T-cell (primary cell): ENCODE measurements at places on chromosomes 12 and 14. TPM values are rescaled to one million over a fixed set of nuclear protein-coding genes. Genes with fewer than 3 reads are reported as not detected.

Gene SMOC1
- total RNA-seq = not detected

- no peak overlapping the region for H3K27ac ChIP-seq
- no peak for DNase-seq
- H3K4me1 ChIP-seq = no peaks in the 10 kb centered on the region
- H3K4me3 ChIP-seq = no peak overlapping the region
- no peaks in the 10 kb centered on the region for H3K36me3 ChIP-seq
Observed at GRCh38 chr12:125006365-125006764, 12.9 kb downstream of the BRI3BP start.

GRCh38 chr14:63671987-63672386 lies 30.3 kb upstream of the WDR89 start:
- H3K36me3 ChIP-seq = no peaks in the 10 kb centered on the region
- no peak overlapping the region for H3K4me3 ChIP-seq
- H3K4me1 ChIP-seq = no peaks in the 10 kb centered on the region
- H3K27me3 ChIP-seq = no peaks in the 10 kb centered on the region
- no peak overlapping the region for H3K27ac ChIP-seq
- DNase-seq = no peak

Gene SDR9C7
- not detected for total RNA-seq

DNA sequence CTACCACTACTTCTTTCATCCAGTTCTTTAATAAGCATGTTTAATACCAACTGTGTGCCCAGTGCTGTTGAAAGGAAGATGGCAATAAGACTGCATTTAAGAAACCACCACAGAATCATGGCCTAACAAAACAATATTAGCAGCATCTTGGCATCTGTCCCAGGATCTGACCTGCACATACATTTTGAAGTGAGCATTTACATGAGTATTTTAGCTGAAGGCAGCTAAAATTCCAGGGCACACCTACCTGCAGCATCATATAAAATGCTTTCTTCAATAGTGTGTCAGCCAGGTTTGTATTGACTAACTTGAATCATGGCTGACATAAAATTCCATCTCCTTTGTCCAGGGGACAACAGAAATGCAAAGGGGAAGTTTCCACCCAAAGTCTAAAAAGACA lies 65.0 kb upstream of the ARHGAP5 start:
- H3K4me3 ChIP-seq = no peak overlapping the region
- no peaks in the 10 kb centered on the region for H3K36me3 ChIP-seq
- no peaks in the 10 kb centered on the region for H3K4me1 ChIP-seq
- no peaks in the 10 kb centered on the region for H3K27me3 ChIP-seq
- no peak for DNase-seq

Gene BIN2
- 202 TPM for total RNA-seq

Gene FAM234B
- 5.8 TPM for total RNA-seq

Gene DIO3
- total RNA-seq = not detected

DNA sequence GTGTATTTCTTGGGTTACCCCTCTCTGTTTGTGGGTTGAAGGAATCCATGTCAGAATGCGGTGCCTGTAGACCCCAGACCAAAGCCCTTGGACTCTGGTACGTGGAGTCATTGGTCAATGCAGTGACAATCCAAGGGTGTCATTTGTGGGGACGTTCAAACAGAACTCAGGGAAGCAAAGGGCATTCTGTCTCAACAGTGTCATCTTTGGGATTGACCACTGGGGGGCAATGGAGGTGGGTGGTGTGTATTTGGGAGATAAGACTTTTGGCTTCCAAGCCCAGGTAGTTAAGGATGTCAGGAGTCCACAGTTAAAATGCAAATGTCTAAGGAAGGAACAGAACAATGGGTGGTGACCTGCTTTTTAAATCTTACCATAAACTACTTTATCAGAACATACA lies 54.6 kb upstream of the CCDC175 start:
- DNase-seq = no peak
- H3K27me3 ChIP-seq = peaks cover 16% of the 10 kb centered on the region
- H3K4me1 ChIP-seq = no peaks in the 10 kb centered on the region
- H3K4me3 ChIP-seq = no peak overlapping the region
- no peak overlapping the region for H3K27ac ChIP-seq

DNA sequence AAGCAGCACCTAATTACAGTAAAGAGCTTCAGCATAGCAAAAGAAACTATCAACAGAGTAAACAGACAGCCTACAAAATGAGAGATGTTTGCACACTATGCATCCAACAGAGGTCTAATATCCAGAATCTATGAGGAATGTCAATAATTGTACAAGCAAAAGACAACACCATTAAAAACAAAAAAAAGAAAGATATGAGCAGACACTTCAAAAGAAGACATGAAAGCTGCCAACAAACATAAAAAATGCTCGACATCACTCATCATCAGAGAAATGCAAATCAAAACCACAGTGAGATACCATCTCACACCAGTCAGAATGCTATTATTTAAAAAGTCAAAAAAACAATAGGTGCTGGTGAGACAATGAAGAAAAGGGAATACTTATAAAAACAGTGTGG lies 273.1 kb downstream of the TMTC2 start:
- no peaks in the 10 kb centered on the region for H3K36me3 ChIP-seq
- no peaks in the 10 kb centered on the region for H3K27me3 ChIP-seq
- no peak for DNase-seq
- H3K4me3 ChIP-seq = no peak overlapping the region
- H3K27ac ChIP-seq = no peak overlapping the region

Gene C14orf180
- total RNA-seq = not detected

DNA sequence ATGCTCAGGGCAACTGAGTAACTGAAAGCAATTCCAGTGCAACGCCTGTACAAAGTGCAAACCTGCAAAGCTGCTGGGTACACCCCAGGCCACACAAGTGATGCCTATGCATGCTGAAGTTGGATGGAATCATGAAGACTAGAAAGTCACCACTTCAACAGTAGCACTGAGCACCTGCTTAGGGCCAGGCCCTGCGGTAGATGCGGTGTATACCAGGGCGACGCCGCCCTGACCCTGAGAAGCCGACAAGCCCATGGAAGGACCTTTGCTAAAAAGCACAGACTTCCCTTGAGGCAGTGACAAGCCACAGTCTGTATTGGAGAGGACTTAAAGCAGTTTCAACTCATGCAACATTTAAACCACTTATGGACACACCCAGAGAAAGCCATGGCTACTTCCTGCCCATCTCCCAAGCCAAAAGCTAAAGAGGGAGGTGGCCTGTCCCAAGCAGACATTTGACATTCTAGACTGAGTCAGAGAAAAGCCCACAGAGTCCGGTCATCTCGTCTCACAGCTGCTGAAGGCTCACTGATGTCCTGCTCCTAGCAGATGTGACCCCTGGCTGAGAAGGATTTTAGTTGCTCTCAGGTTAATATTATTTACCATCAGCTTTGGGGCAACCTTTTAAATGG lies 843.9 kb upstream of the TMEM132C start:
- H3K4me3 ChIP-seq = no peak overlapping the region
- no peaks in the 10 kb centered on the region for H3K4me1 ChIP-seq
- no peak overlapping the region for H3K27ac ChIP-seq
- DNase-seq = no peak
- no peaks in the 10 kb centered on the region for H3K27me3 ChIP-seq
- no peaks in the 10 kb centered on the region for H3K36me3 ChIP-seq

DNA sequence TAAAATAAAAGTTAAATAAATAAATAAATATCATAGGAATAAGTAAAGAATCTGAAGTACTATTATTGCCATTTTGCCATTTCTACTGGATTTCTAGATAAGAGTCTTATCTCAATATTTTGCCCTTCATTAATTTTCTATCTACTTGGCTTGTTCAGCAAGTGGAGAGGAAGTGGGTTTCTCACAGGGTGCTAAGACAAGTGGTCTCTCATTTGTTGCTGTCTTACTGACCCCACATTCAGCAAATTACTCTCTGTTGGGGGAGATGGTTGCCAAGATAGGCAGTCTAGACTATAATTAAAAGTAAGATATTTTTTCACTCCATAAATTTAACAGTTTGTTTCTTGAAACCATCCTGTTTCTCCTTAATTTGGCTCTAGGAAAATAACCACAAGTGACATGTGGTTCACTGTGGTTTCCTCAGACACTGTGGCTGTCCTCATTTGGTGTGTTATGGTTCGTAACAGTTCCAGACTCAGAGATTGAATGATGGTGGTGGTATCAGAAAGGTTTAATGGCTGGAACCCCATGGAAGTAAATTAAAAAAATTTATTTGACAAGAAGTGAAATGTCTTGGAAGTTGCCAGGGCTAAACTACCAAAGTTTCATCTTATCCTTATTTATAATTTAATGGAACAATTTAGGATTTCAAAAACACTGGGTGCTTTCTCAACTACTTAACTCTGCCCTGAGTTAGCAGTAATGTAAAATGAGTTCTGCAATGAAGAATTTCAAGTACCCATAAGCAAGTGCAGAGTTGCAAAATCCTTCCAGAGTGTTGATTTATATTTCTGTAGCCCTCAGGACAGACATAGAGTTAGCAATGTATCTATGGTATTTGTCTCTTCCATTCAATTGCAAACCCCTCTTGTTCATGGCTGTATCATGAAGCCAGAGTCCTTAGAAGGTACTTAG lies 214.8 kb downstream of the MSRB3 start:
- H3K27ac ChIP-seq = no peak overlapping the region
- H3K27me3 ChIP-seq = no peaks in the 10 kb centered on the region
- no peaks in the 10 kb centered on the region for H3K36me3 ChIP-seq
- no peak overlapping the region for H3K4me3 ChIP-seq

DNA sequence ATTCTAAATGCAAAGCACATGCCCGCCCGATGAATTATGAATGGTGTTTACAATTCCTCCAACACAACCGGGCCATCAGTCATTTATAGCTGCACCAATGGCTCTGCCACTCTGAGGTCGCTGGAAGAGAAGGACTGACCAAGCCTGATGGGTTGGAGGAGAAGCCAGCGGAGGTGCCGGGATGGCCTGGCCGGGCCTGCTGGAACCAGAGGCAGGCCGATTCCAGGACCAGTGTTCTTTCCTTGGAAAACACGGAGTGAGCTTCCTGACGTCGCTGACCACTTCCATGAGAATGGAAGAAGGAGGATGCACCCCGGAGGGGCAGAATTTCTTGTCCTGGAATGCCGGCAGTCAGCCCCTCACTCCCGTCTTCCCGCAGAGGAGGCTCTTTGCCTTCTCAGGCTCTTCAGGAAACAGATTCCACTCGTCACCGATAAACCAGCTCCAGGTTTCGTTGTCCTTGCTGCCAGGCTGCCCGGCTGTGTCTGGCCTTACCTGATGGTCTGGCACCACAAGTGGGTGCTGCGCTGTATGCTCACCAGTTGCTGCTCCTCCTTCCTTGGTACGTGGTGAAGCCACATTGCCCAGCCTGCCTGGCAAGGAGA lies 358.5 kb upstream of the SFSWAP start:
- H3K27me3 ChIP-seq = no peaks in the 10 kb centered on the region
- H3K4me1 ChIP-seq = no peaks in the 10 kb centered on the region
- H3K36me3 ChIP-seq = no peaks in the 10 kb centered on the region
- no peak overlapping the region for H3K4me3 ChIP-seq
- H3K27ac ChIP-seq = no peak overlapping the region

- no peaks in the 10 kb centered on the region for H3K36me3 ChIP-seq
- no peaks in the 10 kb centered on the region for H3K4me1 ChIP-seq
- H3K27me3 ChIP-seq = no peaks in the 10 kb centered on the region
- no peak for DNase-seq
- H3K4me3 ChIP-seq = no peak overlapping the region
Observed at GRCh38 chr12:87127272-87127671, 871.1 kb upstream of the MGAT4C start.
